ENCODE measurements at places on chromosomes 12 and 14.

GRCh38 chr14:61330511-61330910 is 9.1 kb downstream of the PRKCH start:
- DNase-seq, result no peak

- peak; percentile 45 for DNase-seq
These were observed 86.6 kb downstream of the KITLG start for GRCh38 chr12:88493636-88494035.

- peak; percentile 29 for DNase-seq
These were observed 1.3 kb downstream of the RASSF3 start for GRCh38 chr12:64611341-64612284.

DNA sequence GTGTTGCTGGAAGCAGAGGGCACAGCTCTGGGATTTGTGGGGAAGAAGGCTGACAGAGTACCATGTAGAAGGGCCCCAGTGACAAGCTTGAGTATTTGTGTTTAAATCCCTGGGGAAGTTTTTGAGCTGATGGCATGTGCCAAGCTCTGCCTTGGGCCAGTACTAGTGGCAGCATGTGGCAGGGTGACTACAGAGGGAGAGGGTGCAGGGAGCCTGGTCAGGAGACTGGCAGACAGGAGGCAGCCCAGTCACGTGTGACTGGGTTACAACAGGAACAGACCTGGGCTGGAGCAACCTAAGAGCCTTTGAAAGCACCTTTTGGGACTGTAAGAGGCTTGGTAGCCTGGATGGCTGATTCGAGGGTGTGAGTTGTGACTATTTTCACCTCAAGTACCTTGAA is 112.1 kb downstream of the TSPAN9 start:
- DNase-seq, result no peak

DNA sequence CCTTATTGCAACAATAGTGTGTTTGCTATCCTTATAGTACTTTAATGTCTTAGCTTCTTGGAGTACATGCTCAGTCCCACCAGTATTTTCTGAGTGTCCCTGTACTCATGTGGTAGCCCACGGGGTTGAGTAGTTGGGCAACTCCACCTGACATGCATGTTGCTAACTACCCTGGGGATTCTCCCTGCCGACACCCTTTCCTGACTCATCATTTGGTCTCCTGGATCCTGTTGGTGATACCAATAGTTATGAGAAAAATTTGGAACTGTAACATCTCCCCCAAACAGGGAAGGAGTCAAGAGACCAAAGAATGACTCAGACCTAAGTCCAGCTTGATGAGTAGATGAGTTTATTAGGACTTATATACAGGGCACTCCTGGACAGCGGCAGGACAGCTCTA is 101.6 kb downstream of the BRMS1L start:
- DNase-seq, result peak; percentile 56

- peak; percentile 88 for DNase-seq
These were observed 835 bp downstream of the VEZT start for GRCh38 chr12:95218150-95219133.

DNA sequence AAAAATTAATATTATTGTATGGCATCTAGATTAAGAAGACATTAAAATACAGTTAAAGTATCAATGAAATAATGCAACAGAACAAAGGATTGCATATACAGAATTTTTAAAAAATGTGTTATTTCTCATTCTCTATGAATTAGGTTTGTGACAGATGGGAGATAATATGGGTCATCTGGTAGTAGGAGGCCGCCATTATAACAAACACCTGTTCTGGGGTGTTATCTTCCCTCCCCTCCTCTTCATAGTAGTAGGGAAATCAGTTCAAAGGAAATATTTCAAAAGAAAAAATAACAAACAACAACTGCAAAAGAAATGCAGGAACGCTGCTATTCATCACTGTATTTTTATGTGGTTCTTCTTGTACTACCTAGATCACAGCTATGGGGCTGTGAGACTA is 187.0 kb upstream of the ATP2B1 start:
- DNase-seq, result no peak

DNA sequence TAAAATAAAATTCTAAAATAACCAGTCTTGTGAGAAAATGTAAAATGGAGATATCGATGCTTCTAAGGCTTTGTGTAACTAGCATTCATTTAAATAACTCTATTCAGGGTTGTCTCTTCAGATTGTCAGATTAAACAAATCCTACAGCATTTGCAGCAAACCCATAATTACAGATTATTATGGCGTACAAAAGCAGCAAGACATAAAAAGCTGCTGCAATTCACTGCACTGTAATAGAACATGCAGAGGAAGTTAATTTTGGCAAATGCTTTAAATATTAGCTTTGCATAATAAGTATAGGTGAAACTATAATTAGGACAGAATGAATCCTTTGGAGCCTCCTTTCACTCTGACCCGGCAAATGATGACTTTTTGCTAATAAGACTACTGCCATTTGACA is 98.3 kb downstream of the INSM2 start:
- DNase-seq, result no peak

- DNase-seq, result no peak
These were observed 4.3 kb downstream of the GPR132 start for GRCh38 chr14:105060751-105061427.

DNA sequence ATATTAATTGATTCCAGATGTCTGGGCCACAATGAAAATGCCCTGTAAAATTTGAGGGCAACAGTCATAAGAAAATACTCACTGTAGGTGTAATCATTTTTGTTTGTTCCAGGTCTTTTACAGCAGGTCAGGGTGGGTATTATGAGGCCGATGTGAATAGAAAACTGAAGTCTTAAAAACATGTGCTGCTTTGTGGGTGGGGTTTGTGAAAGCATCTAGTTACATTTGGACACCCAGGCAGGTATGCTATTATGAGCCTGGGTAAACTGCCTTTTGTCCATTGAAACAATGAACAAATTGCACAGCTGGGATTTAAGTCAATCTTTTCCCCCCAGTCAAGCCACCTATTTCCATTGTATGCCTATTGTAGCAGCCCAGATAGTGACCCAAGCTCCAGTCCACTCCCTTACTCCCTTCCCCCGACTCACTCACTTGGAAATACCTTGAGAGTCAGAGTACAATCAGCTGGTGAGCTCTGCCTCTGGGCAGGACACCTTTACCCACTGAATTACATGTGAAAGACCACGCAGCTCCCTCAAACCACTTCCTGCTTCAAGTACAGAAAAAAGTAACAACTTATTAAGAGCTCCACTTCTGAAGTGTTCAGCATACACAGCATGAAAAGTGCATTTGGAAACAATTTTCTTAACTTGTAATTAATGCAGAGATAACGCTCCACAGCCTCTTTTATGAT is 1.8 kb downstream of the IGF1 start:
- peak; percentile 66 for DNase-seq

DNA sequence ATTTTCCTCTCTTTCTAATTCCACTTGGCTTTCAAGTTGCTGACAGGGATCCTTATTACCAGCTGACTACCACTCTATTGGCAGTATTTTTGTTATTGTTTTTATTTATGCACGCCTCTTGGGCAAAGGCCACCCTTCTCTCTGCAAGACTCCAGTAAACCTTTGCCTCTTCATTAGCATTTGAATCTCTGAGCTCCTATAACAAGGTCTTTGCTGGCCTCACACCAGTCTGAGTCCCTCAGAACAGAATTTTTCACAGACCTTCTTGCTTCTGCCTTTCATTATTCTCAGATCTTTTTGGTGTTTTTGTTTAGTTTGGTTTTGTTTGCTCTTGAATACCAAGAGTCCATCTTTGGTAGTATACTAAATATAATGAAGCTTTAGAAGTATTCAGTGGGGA is 145.9 kb downstream of the PDZRN4 start:
- DNase-seq, result no peak

DNA sequence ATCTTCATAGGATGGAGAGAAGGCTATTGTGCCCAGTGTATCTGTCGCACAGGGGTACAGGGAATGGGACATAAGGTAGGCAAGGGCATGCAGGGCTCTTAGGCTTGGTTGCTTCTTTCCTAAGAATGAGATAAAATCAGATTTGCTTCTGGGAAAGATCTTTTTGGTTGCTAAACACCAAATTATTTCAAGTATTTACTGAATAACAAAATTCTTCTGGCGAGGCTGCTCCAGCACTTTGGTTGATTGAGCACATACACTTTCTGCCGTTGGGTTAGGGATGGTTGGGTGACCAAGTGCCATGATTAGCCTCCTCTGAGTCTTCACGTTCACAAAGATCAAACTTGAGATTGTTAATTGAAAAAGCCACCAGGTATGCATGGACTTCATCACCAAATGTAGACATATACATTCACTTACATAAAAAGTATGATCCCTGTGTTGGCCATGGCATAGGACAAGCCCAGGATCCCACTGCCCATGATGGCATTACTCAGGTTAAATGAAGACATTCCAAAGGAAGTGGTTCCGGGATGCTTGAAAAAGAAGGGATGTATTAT is 38.2 kb downstream of the SLC38A4 start:
- DNase-seq, result no peak

DNA sequence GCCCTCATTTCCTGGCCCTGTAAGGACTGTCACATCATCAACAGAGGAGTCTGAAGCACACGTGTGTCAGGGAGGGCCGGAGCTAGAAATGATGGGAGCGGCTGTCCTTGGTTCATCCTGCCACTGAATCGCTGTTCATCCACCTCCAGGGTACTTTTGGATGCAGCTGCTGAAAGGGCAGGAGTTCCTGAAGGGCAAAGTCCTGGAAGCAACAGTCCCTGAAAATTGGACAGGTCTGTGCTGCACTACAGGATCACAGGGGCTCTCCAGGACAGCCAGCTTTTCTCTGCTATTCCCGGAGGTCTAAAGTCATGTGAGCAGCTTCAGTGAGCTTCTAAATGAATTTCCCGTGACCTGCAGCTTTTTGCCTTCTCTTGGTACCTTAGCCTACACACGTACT is 17.7 kb downstream of the POU6F1 start:
- no peak for DNase-seq

DNA sequence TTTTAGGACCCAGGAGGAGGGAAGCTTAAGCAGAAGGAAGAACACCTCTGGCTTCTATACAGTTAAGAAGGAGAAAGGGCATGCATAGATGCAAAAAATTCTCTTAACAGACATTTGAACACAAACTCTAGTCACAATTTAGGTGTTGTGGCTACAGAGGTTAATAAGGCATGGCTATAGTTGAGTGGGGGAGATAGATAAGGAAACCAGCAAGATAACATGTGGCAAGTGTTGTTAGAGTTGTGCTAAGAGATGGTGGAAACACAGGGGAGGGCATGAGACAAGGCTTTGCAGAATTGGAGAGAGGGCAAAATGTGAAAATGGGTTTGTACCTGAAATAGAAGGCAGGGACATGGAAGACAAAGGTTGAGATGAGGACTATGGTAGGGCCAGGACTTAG is 88.9 kb downstream of the MSRB3 start:
- no peak for DNase-seq

DNA sequence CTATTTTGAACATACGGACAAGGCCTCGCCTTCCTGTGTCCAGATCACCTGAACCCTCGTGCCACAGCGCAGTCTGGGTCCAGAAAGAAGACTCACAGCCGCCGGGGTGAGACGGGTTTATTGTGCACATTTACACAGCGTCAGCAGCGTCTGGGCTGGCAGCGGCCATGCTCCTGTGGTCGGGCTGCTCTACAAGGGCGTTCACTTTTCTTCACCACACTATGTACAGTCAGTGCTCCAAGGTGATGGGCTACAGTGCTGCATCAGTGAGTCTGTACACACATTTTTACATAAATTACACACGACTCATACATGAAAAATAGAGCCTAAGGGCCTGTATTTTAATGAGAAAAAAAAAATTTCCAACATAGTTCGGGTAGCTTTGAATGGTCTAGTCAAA is 18.0 kb downstream of the ZFYVE21 start:
- DNase-seq, result peak; percentile 60

- no peak for DNase-seq
These were observed 102.6 kb downstream of the NTN4 start for GRCh38 chr12:95687937-95688336.

DNA sequence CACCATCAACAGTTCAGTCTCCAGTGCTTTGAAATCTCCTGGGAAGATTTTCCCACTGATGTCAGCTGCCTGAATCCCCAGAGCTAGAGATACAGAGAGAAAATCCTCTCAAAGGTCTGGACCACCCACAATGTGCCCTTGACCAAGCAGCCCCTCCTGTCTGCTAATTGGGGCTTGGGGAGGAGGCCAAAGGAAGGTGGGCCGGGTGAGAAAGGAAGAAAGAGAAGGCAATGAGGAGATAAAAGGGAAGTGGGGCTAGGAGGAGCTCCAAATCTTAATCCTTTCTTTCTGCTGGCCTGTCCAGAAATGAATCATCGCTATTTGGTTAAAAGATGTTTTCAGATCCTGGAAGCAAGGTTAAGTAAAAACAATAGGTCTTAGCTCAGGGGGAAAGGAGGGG is 322.9 kb downstream of the BCL11B start:
- DNase-seq, result no peak

GRCh38 chr12:114744691-114745090 is 60.7 kb upstream of the TBX3 start:
- no peak for DNase-seq

- DNase-seq, result no peak
These were observed 28.6 kb downstream of the PRICKLE1 start for GRCh38 chr12:42560977-42561376.

GRCh38 chr12:3097186-3097804 is 20.1 kb downstream of the TSPAN9 start:
- DNase-seq, result peak; percentile 63

- DNase-seq, result no peak
These were observed 383.5 kb downstream of the RGS6 start for GRCh38 chr14:72315714-72316113.

DNA sequence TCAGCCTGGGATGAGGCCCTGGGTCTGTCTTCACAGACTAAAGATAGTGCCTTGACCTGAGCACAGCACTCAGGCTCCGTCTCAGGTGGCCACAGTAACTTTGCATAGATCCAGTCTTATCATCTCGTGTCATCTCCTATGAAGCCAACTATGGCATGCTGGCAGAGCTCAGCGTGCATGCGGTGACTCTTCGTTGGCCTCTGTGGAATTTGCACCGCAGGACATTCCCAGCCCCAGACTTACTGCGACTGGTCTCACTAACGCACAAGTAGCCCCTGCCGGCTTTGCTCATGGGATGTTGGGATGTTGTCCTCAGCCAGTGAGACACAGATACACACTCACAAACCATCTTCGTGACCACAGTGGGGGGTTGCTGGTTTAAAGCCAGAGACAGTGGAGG is 199.6 kb downstream of the CHST11 start:
- no peak for DNase-seq

DNA sequence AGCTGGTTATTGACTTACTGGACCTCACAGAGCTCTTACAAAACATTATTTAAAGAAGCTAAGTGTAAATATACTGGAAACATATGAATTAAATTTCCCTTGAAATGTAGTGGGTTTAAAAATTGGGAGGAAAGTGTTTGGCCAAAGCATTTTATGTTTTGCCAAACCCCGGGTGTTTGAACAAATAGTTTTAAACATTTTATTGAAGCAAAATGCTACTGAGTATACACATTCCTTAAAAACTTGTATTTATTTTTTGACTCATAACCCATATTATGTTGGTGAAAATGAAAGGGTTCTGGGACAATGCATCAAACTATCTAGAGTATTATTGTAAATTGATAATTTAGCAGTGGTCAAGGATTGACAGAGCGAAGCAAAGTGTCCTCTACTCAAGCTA is 1048.5 kb downstream of the SLC6A15 start:
- DNase-seq, result no peak

- DNase-seq, result no peak
These were observed 16.0 kb upstream of the ACTR6 start for GRCh38 chr12:100184549-100185145.

All from kidney tubule cell (primary cell).